ENCODE measurements at places on chromosomes 6 and 20.

DNA sequence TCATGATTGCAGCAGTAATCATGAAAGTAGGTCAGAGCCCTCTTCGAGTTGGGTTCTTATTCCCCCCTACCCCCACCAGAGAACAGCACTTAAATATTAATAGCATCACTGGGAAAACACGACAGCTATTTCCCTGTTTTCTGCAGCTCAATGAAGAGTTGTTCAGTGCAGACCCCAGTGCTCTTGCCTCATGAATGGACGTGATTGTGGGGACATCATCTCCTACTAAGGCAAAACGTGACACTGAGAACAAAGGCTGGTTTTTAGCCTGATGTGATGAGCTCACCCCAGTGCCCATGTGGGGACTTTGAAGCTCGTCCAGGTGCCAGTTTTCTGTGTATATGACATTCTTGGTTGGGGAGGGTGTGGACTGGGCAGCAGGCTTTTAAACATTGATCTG is 105.9 kb downstream of the SLC35F1 start:
- H3K4me3 ChIP-seq, result no peak overlapping the region
- no peaks in the 10 kb centered on the region for H3K36me3 ChIP-seq
- no peak overlapping the region for H3K27ac ChIP-seq
- no peaks in the 10 kb centered on the region for H3K4me1 ChIP-seq
- no peaks in the 10 kb centered on the region for H3K27me3 ChIP-seq

DNA sequence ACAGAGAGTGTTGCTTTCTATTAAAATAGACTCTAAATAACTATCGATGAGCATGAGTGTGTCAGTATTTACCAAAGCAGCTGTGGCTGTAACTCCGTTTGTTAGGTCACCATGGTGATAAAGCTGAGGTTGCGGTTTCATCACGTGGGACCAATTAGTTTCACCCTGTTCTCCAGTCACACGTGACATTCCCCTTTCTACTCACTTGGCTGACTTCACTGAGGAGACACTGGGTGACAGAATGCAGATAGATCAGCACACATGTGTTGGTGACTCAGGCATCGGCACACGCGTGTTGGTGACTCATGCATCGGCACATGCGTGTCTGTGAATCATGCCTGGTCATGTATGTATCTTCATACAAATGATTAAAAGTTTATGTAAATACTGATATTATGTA is 285.4 kb downstream of the THBS2 start:
- H3K36me3 ChIP-seq, result no peaks in the 10 kb centered on the region
- no peak overlapping the region for H3K27ac ChIP-seq
- DNase-seq, result no peak
- no peaks in the 10 kb centered on the region for H3K4me1 ChIP-seq

- DNase-seq, result peak; percentile 92
- no peaks in the 10 kb centered on the region for H3K36me3 ChIP-seq
- peak within 1 kb of the TSS; percentile 81 for H3K27ac ChIP-seq
- peaks cover 55% of the 10 kb centered on the region for H3K4me1 ChIP-seq
- peak within 1 kb of the TSS; percentile 67 for H3K4me3 ChIP-seq
Measured at GRCh38 chr20:45833030-45833882, at the start of gene SNX21. SNX21 (plus strand) TSS chr20:45833799; CDS start chr20:45833920, 121 bp downstream.

DNA sequence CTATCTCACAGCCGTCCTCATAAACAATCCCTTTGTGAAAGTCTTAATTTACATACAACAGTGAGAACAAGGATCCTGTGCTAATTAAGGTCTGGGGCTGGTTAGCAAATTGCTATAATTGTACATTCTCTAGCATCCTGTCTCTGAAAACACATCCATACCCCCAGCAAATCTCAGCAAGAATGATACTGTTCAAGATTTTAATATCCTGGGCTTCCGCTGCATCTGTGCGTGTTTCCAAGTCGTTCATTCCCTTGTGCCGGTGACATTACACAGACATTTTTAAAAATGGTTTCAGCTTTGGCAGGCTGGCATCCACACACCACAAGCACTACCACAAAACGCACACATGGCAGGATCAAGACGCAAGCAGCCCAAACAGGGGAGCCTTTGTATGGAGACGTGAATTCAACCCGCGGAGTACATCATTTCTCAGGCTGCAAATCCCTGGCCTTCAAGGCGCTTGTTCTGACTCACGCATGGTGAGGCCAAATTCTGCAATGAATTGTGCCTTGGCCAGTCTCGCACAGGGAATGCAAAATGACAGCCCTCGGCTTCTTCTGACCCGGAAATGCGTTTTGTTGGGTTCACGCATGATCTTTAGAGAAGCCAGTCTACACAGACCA is 20.3 kb downstream of the ZMYND8 start:
- H3K4me1 ChIP-seq, result peaks cover 14% of the 10 kb centered on the region
- no peak overlapping the region for H3K4me3 ChIP-seq
- no peaks in the 10 kb centered on the region for H3K27me3 ChIP-seq
- H3K27ac ChIP-seq, result peak overlapping the region; percentile 80
- peak; percentile 49 for DNase-seq
- peaks cover 15% of the 10 kb centered on the region for H3K36me3 ChIP-seq

GRCh38 chr6:84763886-84764331 is 489 bp downstream of the TBX18 start:
- no peaks in the 10 kb centered on the region for H3K36me3 ChIP-seq
- peaks cover 19% of the 10 kb centered on the region for H3K4me1 ChIP-seq
- H3K27ac ChIP-seq, result peak overlapping the region; percentile 3
- H3K4me3 ChIP-seq, result peak overlapping the region; percentile 25

- no peak overlapping the region for H3K27ac ChIP-seq
- no peak overlapping the region for H3K4me3 ChIP-seq
- H3K27me3 ChIP-seq, result no peaks in the 10 kb centered on the region
Measured at GRCh38 chr6:72421387-72421786, 200.5 kb upstream of the KCNQ5 start.

- H3K27me3 ChIP-seq, result no peaks in the 10 kb centered on the region
- H3K36me3 ChIP-seq, result peaks cover 91% of the 10 kb centered on the region
- no peak for DNase-seq
- no peak overlapping the region for H3K4me3 ChIP-seq
- no peak overlapping the region for H3K27ac ChIP-seq
Measured at GRCh38 chr6:142210606-142211005, 63.5 kb downstream of the VTA1 start.

- no peaks in the 10 kb centered on the region for H3K4me1 ChIP-seq
- DNase-seq, result no peak
- no peaks in the 10 kb centered on the region for H3K36me3 ChIP-seq
- H3K27me3 ChIP-seq, result no peaks in the 10 kb centered on the region
Measured at GRCh38 chr6:134449004-134449403, 131.1 kb upstream of the SGK1 start.

DNA sequence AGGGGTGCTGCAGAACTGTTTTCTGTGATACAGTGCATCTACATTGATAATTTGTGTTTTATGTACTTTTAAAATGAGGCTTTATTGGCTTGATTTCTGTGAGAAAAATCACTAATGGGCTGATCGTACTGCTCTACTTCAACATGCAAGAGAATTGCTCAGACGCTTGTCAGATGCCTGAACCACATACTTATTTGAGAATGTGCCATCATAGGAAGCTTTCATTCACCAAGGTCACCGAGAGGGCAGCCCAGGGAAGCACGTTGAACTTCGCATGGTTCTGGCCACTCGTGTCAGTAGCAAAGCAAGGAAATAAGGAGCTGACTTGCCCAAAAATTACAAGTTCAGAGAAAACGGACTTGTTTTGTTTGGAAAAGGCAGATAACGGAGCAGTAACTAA is 168.5 kb upstream of the AKAP12 start:
- H3K27me3 ChIP-seq, result no peaks in the 10 kb centered on the region
- no peak overlapping the region for H3K4me3 ChIP-seq
- DNase-seq, result no peak
- peak overlapping the region; percentile 69 for H3K27ac ChIP-seq
- H3K36me3 ChIP-seq, result no peaks in the 10 kb centered on the region

DNA sequence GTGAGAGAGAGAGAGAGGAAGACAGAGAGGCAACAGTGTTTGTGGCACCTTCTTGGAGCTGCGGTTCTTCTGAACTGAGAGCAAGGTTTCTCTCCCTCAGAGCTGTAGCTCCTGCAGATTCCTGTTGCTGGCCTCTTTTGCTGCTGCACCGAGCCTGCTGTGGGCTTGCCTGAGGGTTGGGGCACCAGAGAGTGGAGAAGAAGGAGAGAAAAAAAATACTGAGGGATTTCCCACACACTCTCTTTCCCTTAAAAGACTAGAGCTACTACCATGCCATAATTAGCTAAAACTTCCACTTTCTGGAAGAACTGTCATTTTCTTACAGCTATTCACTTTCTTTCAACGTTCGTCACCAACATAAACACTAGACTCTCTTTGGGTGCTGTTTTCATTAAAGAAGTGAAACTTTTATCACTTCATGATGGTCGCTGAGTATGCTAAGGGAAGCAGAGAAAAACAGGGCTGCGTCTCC is 18.2 kb upstream of the ECI2 start:
- no peaks in the 10 kb centered on the region for H3K27me3 ChIP-seq
- H3K4me3 ChIP-seq, result no peak overlapping the region
- H3K36me3 ChIP-seq, result no peaks in the 10 kb centered on the region
- no peak overlapping the region for H3K27ac ChIP-seq
- no peak for DNase-seq

- H3K4me3 ChIP-seq, result no peak overlapping the region
- no peak overlapping the region for H3K27ac ChIP-seq
- H3K4me1 ChIP-seq, result no peaks in the 10 kb centered on the region
- peaks cover 4% of the 10 kb centered on the region for H3K36me3 ChIP-seq
Measured at GRCh38 chr20:13416531-13416930, 195.5 kb downstream of the ISM1 start.

GRCh38 chr6:112037783-112038216 is 16.1 kb upstream of the CCN6 start:
- H3K36me3 ChIP-seq, result no peaks in the 10 kb centered on the region
- no peak overlapping the region for H3K4me3 ChIP-seq
- no peaks in the 10 kb centered on the region for H3K4me1 ChIP-seq
- H3K27me3 ChIP-seq, result no peaks in the 10 kb centered on the region
- DNase-seq, result no peak
- no peak overlapping the region for H3K27ac ChIP-seq

DNA sequence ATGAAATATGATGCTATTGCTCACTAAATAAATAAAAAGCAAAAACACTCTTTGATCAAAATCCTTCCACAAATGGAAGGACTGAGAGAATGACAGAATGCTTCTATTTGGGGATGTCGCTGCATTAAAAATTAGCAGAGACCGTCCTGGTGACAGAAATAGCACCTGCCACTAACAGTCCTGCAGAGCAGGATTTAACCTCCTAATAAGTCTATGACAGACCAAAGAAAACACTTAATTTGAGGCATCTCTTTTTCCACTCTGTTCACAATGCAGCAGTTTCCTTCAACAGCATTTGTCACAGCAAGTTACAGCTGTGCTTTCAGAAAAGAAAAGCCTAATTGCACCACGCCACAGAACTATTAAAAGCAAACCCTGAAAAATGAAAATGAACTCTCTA is 140.6 kb upstream of the BEND6 start:
- no peak for DNase-seq
- H3K27ac ChIP-seq, result no peak overlapping the region
- no peak overlapping the region for H3K4me3 ChIP-seq

- H3K4me1 ChIP-seq, result peaks cover 39% of the 10 kb centered on the region
- H3K36me3 ChIP-seq, result no peaks in the 10 kb centered on the region
- H3K27me3 ChIP-seq, result peaks cover 10% of the 10 kb centered on the region
- peak overlapping the region; percentile 67 for H3K27ac ChIP-seq
- H3K4me3 ChIP-seq, result no peak overlapping the region
Measured at GRCh38 chr6:170152124-170152926, 138.6 kb downstream of the DLL1 start.

DNA sequence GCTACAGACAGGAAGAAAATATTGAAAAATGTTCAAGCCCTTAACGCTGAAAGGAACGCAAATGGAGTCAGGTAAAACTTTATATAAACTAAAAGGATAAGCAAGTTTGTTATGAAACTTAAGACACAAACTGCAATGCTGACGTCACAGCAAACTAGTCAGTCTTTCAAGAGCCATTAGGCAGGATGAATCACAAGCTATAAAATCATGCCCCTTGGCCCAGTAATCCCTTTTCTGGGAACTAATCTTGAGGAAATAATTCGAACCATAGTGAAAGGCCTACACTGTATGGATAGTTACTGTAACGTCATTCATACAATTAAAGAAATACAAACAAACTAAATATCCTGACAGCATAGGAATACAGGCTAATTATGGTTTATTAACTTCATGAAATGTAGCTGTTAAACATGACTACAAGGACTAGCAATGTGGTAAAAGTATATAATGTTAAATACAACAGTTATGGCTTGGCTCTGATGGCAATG is 42.7 kb upstream of the HINT3 start:
- H3K36me3 ChIP-seq, result peaks cover 61% of the 10 kb centered on the region
- no peak overlapping the region for H3K4me3 ChIP-seq
- H3K4me1 ChIP-seq, result peaks cover 9% of the 10 kb centered on the region
- no peak for DNase-seq

DNA sequence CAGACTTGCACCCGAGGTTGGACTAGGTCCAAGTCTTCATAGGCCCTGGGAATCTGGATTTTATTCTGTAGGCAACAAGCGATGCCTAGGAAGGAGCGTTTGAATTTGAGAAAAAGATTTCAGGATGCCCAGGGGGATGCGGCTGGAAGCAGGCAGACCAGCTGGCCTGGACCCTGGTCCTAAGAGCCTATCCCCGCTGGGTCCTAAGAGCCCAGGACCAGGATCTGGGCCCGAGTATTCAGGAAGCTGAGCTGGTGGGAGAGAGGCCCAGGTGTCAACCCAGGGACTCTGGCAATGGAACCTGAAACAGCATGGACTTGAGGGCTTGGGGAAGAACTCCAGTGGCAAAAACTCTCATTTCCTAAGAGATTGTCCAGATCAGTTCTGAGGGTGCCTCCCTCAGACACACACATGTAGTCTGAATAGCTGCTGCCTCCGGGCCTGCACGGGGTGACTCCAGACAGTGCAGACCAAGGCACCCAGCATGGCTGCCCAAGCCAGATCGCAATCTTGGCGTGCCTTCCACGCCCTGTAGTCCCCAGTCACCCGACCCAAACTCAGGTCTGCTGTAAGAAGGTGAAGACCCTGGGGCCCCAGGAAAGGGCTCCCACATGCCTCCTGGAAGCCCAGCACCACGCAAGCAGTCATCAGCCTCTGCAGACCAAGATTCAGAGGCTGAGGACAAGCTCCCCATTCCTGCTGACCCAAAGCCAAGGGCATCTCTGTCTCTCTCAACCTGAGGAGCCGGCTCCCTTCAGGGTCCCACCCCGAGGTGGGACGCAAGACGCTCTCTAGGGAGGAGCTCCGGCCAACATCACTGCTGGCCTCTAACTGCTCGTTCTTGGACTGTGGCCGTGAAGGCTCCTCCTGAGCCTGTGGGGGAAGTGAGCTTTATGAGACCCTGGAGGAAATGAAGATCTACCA is 34.4 kb downstream of the RRBP1 start:
- peak; percentile 67 for DNase-seq
- H3K4me3 ChIP-seq, result no peak overlapping the region
- no peak overlapping the region for H3K27ac ChIP-seq
- H3K27me3 ChIP-seq, result no peaks in the 10 kb centered on the region
- H3K4me1 ChIP-seq, result peaks cover 87% of the 10 kb centered on the region

DNA sequence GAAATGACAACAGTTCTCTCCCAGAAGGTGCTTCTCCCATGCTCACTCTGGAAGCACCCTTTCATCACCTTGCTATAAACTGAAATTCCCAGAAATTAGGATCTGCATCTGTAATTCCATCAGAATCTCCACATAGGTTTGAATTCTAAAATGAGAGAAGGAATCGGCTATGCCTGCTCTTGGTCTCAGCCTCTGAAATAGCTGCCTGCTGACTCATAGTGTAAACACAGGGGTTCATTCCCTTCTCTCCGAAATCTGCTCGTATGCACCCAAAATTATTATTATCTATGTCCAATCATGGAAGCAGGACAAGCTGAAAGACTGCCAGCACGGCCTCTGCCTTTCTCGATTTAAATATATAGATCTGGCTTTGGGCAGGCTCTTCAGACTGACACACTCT is 74.6 kb upstream of the TAB2 start:
- H3K4me3 ChIP-seq, result no peak overlapping the region
- no peak overlapping the region for H3K27ac ChIP-seq
- H3K4me1 ChIP-seq, result peaks cover 14% of the 10 kb centered on the region
- no peaks in the 10 kb centered on the region for H3K27me3 ChIP-seq
- no peaks in the 10 kb centered on the region for H3K36me3 ChIP-seq
